ENCODE measurements at places on chromosomes 3 and 15. TPM values are rescaled to one million over a fixed set of nuclear protein-coding genes. Genes with fewer than 3 reads are reported as not detected.

- H3K27ac ChIP-seq: no peak overlapping the region
- no peaks in the 10 kb centered on the region for H3K27me3 ChIP-seq
- DNase-seq: no peak
- H3K4me3 ChIP-seq: no peak overlapping the region
- peaks cover 10% of the 10 kb centered on the region for H3K4me1 ChIP-seq
- H3K36me3 ChIP-seq: no peaks in the 10 kb centered on the region
Observed at GRCh38 chr3:152205097-152205593, 63.6 kb upstream of the MBNL1 start.

GRCh38 chr3:172125963-172126457 is 86.6 kb downstream of the FNDC3B start:
- H3K36me3 ChIP-seq: peaks cover 4% of the 10 kb centered on the region
- H3K4me1 ChIP-seq: peaks cover 52% of the 10 kb centered on the region
- H3K27ac ChIP-seq: no peak overlapping the region
- no peak overlapping the region for H3K4me3 ChIP-seq
- no peak for DNase-seq

DNA sequence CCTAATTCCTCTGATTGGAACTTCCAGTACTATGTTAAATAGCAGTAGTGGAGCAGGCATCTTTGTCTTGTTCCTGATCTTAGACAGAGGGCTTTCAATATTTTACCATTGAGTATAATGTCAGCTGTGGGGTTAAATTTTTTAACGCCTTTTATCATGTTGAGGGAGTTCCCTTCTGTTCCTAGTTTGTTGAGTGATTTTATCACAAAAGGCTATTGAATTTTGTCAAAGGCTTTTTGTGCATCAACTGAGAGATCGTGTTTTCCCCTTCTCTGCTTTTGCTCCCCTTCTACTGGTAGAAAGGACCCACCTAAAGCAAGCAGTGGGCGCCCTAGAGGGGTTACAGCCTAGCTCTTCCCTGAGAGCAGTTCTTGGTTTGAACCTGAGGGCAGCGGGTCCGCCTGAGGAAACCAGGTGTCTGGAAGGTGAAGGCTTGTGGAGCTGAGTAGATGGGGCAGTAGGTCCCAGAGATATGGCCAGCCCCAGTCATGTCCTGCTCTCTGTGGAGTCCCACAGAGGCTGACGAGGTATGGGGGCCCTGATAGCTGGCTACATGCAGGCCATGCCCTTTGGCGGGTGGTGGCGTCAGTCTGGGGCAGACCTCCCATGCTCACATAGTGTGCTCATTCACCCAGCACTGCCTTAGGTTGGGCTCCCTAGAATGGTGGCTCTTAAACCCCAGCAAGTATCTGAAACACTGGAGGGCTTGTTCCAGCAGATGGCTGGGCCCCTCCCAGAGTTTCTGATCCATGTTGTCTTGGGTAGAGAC is 11.3 kb downstream of the HDAC11 start:
- no peak overlapping the region for H3K4me3 ChIP-seq
- H3K36me3 ChIP-seq: no peaks in the 10 kb centered on the region
- no peaks in the 10 kb centered on the region for H3K4me1 ChIP-seq
- H3K27ac ChIP-seq: no peak overlapping the region
- H3K27me3 ChIP-seq: no peaks in the 10 kb centered on the region
- no peak for DNase-seq

DNA sequence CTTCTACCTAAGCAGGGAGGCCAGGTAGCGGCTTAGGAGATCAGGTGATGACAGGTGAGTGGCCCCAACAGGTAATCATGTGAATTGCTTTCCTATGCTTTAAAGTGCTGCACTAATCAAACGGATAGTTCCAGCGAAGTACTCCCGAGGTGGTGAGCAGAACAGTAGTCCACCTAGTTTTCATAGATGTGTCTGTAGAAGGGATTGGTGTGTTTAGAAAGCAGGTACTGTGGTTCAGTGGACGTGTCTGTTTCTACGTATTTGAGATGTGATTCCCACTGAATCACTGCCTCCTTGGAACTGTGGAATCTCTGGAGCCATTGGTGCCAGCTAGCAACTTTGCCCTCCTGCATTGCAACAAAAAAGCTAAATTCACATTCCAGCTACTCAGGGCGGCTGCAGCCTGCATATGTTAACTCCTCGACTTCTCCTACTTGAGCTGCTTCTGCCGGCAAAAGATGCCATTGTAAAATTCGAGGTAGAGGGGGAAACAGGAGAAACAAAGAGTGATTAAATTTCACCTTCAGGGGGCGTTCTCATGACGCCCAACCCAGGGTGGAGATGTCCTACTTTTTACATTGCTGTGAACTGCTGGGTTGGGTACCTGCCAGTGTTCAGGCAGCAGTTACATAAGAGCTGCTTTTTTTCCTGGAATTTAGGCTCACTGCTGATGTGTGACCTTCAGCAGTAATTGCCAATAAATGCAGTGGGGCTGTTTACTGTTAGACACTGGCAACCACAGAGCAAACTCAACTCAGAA is 227.3 kb downstream of the ITPR1 start:
- DNase-seq: peak; percentile 30
- H3K27ac ChIP-seq: no peak overlapping the region
- no peaks in the 10 kb centered on the region for H3K27me3 ChIP-seq
- H3K36me3 ChIP-seq: no peaks in the 10 kb centered on the region
- H3K4me1 ChIP-seq: no peaks in the 10 kb centered on the region
- no peak overlapping the region for H3K4me3 ChIP-seq

Gene GPR160
- total RNA-seq: 16.1 TPM

GRCh38 chr15:48084759-48085590 is 35.8 kb upstream of the SLC24A5 start:
- H3K4me1 ChIP-seq: no peaks in the 10 kb centered on the region
- no peak overlapping the region for H3K27ac ChIP-seq
- no peak for DNase-seq
- no peaks in the 10 kb centered on the region for H3K36me3 ChIP-seq
- no peak overlapping the region for H3K4me3 ChIP-seq

GRCh38 chr3:9715764-9716437 is 12.3 kb downstream of the CPNE9 start:
- H3K4me1 ChIP-seq: no peaks in the 10 kb centered on the region
- H3K4me3 ChIP-seq: no peak overlapping the region

Gene CD276
- total RNA-seq: 74.2 TPM

DNA sequence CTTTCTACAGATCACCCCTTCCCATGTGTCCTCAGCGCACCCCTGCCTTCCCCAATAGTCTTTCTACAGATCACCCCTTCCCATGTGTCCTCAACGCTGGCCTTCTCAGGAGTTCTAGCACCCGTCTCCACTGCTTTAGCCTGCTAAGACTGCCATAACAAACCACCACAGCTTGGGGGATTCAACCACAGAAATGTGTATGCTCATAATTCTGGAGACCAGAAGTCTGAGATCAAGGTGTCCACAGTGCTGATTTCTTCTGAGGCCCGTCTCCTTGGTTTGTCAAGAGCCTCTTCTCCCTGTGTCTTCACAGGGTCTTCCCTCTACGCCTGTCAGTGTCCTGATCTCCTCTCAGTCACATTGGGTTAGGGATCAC is 68.1 kb upstream of the CGNL1 start:
- no peak for DNase-seq
- H3K36me3 ChIP-seq: no peaks in the 10 kb centered on the region
- no peak overlapping the region for H3K4me3 ChIP-seq
- no peaks in the 10 kb centered on the region for H3K27me3 ChIP-seq
- peaks cover 32% of the 10 kb centered on the region for H3K4me1 ChIP-seq
- H3K27ac ChIP-seq: peak overlapping the region; percentile 39

DNA sequence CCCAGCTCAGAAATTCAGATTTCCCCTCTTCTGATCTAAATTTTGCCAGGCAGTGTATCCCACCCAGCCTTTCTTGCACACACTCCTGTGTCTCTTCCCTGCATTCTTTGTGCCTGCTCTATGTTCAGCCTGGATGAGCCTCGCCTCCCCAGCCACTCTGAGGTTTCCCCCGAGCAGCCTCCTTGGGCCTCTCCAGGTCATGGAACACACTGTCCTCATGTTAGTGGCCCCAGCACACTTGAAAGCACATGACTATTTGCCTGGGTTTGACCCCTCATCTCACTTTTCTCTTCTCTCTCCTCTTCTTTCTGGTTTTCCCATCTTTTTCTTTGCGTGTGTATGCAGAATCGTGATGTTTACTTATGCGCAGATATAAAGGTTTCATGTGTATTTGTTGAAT is 3.1 kb downstream of the THSD4 start:
- no peak overlapping the region for H3K4me3 ChIP-seq
- H3K27ac ChIP-seq: no peak overlapping the region
- no peaks in the 10 kb centered on the region for H3K36me3 ChIP-seq
- DNase-seq: no peak

DNA sequence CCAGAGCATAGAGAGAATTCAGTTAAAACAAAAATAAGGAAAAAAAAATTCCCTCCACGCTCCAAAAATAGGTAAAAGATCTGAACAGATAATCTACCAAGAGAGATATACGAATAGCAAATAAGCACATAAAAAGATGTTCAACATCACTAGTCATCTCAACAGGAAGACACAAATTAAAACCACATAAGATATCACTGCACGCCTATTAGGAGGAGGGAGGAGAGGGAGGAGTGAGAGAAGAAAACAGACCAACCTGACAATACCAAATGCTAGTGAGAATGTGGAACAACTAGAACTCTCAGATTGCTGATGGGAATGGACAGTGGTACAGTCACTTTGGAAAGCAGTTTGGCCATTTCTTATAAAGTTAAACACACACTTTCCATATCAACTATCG is 212.5 kb downstream of the FMN1 start:
- no peaks in the 10 kb centered on the region for H3K27me3 ChIP-seq
- H3K4me3 ChIP-seq: no peak overlapping the region
- H3K27ac ChIP-seq: no peak overlapping the region
- H3K36me3 ChIP-seq: no peaks in the 10 kb centered on the region
- no peaks in the 10 kb centered on the region for H3K4me1 ChIP-seq

GRCh38 chr3:112338021-112338726 is 5.2 kb downstream of the CD200 start:
- H3K36me3 ChIP-seq: no peaks in the 10 kb centered on the region
- no peak overlapping the region for H3K27ac ChIP-seq
- H3K27me3 ChIP-seq: no peaks in the 10 kb centered on the region

DNA sequence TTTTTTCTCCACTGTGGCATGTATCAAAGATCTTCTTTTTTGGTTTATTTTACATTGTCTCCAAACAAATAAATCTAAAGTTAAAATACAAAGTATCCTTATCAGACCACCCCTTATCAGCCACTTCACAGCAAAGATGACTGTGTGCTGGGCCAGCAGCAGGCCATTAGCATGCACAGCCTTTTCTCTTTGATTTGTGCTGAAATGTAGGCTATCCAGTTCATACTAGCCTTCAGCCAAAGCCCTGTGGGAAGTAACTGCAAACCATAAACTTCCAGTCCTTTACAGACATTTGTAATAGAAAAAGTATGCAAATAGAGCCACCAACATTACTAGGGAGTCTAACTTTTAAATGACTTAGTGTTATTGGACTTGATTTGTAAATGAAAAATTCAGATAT is 816.3 kb downstream of the FHIT start:
- no peak overlapping the region for H3K4me3 ChIP-seq
- no peaks in the 10 kb centered on the region for H3K36me3 ChIP-seq
- no peak for DNase-seq
- H3K27me3 ChIP-seq: no peaks in the 10 kb centered on the region
- H3K4me1 ChIP-seq: no peaks in the 10 kb centered on the region
